Renal pelvis (tissue), 12 donors: ENCODE measurements at places on chromosomes 3 and 15.

GRCh38 chr15:57393061-57393460 is 16.8 kb downstream of the CGNL1 start:
- no peak for DNase-seq

DNA sequence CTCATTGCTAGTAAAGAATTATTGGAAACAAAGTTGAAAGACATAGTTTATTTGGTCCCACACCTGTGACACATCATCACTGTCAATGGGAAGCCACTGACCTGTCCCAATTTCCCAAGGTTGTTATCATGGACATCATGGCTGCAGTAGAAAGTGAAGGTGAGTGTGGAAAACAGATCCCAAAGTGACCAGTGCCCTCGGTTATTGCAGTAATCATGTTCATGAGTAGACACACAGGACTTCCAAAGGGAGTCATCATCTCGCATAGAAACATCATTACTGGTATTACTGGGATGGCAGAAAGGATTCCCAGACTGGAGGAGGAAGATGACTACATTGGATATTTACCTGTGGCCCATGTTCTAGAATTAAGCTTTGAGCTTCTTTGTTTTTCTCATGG is 14.7 kb downstream of the TF start:
- DNase-seq = no peak

DNA sequence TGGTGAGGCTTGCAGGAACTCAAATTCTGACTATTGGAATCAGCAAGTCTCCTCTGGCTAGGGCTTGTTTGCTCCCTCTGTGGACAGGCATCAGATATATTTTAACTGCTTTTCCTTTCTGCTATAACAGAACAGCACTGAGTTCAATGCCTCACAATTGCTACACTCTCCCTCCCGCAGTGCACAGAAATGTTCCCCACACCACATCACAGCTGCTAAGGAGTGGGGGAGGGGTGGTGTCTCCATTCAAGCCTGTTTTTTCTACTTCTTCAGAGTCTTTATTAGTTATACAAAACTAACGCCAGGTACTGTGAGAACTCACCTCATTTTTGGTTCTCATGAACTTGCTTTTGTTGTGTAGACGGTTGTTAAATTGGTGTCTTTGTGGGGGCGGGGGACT is 68.5 kb downstream of the BCHE start:
- no peak for DNase-seq

GRCh38 chr15:36053746-36054145 is 507.8 kb upstream of the DPH6 start:
- DNase-seq = no peak

- DNase-seq = no peak
These were observed 170.3 kb downstream of the NUP210 start for GRCh38 chr3:13249664-13250390.

- no peak for DNase-seq
These were observed 14.9 kb downstream of the ARL8B start for GRCh38 chr3:5136919-5137429.

GRCh38 chr3:45034612-45035252 is 8.6 kb downstream of the CLEC3B start:
- DNase-seq = no peak

GRCh38 chr3:123431658-123432324 is 17.1 kb downstream of the ADCY5 start:
- no peak for DNase-seq

GRCh38 chr3:184177331-184177731 is 2.7 kb downstream of the AP2M1 start:
- DNase-seq = no peak

DNA sequence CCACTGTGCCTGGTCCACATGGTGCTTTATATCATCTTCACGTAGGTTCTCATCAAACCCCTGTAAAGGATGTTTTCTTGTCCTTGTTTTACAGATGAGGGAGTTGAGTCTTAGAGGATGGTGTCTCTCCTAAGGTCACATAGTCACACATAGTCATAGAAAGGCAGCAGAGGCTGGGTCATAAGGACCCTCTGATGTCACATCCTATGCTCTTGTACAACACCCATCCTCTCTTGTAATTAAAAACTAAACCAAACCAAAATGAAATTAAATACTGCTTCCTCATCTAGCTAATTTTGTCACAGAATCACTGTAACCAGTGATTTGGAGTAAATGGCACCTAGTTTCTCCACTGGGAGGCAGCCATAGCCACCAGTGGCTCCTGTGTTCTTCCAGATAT is 21.8 kb upstream of the ATP1B3 start:
- DNase-seq = no peak

DNA sequence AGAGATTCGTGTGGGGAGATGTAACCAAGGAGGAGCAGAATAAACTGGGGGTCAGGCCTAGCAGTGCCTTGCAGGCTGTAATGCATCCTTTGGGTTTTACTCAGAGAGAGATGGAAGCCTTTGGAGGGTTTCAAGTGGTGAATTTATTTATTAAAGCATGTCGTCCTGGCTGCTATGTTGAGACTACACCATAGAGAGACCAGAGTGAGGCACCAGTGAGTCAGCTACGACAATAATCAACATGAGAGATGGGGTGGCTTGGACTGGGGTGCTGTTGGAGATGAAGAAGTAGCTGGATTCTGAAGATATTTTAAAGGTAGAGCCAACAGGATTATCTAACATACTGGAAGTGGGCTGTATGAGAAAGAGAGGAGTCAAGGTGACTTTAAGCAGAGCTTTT is 335.3 kb upstream of the ARHGEF26 start:
- DNase-seq = no peak

DNA sequence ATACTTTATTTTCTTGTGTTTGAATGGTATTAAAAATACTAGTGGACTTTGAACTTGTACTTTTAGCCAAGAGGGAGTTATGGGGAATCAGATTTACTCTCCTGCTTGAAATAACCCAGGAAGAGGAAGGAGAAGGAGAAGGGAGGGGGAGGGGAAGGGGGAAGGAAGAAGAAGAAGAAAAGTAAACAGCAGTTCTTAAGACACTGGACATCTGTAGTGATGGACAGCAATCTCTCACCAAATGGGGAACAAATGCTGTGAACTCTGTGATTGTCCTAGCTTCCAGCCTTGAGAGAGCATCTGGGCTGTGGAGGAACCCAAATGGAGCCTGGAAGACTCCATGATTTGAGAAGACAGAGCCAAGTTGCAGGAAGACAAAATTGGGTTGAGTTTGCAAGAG is 52.0 kb downstream of the VPS8 start:
- DNase-seq = no peak

DNA sequence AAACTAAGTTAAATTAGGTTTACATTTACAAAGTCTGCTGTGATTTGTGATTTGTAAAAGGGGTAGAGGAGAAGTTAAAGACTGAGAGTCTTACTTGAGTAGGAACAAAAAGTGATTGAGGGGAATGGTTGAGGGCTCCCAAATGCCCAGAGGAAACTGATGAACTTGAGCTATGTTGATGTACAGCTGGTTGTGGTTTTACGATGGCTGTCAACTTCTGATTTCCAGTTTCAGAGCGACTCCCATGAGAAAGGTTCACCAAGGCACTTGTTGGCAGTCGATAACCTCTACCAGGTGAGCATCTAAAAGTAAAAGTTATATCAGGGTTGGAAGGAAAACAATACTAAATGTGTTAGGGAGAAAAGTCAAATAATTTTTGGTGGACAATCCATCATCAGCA is 91.0 kb downstream of the XRN1 start:
- no peak for DNase-seq

DNA sequence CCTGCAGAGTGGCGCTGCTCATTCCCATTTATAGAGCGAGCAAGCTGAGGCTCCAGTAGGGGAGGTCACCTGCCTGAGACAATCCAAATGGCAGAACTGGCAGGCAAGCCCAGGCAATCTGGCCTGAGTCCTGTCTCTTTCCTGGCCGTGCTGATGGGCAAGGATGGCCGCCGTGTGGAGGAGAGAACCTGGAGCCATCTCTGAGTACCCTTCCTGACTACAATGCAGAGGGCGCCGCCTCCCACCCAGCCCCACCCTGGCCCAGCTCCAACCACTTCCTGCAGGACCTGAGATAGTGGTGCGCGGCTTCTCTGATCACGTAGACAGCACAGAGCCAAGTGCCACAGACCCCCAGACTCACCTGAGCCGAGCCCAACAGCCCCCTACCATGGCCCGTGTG is 7.0 kb downstream of the TLR9 start:
- DNase-seq = no peak

DNA sequence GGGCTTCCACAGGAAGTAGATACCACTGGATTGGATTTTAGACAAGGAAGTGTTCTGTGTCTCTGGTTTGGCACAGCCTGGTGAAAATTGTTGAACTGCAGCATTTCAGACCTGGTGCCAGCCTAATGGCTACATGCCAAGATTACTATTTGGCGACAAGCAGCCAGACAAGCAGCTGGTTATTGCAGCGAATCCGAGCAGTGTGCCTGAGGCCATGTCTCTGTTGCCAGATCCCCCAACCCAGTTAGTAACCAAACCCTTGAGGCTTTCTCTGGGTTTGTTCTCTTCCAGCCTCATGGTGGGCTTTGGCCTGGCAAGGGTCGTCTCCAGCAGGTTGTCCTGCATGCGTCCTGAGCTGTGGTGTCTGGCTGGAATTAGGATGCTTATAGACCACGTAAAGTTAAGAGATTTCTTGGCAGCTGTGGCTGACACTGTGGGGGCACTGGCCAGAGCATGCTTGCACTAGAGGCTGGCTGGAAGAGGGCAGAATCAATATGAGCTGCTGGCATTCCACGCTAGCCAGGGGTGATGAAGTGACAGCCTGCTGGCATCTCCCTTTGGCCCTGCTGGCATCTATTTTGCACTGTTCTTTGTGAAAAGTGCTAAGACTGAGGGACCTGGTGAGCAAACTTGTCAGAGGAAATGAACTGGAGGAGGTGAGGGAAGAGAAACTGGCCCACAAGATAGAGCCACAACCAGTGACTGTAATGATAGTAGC is 172.6 kb downstream of the RBMS3 start:
- DNase-seq = no peak

DNA sequence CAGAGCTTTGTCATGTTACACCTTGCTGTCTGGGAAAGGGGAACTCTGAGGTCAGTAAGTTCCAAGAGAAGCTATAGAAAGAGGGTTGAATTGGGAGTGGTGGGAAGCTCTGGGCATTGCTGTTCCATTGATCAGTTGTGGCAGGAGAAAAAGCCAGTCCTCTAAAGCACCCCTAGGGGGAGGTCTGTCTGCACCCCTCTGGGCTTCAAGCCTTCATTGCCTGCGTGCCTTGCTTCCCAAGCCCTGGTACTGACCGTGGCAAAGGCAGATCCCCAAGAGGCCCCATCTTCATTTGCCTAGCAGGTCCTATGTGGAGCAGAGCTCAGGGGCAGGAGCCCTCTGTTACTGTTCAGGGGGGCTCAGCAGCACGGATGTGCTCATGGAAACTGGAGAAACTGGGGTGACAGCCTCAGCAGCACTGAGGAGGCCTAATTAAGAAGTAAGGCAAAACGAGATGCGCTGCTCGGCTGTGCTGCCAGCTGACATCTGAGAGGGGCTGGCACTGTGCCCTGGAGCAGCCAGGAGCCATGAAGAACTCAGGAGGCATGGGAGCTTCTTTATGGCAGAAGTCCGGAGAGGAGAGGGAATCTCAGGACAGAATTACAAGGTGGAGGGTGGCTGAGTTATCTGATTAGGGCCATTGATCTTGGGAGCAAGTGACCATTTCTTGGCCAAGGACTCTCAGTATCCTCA is 270.9 kb downstream of the RPLP1 start:
- no peak for DNase-seq

GRCh38 chr3:49715611-49716121 is 3.8 kb downstream of the AMIGO3 start:
- DNase-seq = no peak

GRCh38 chr3:131109156-131109555 is 82.5 kb downstream of the NEK11 start:
- DNase-seq = no peak

DNA sequence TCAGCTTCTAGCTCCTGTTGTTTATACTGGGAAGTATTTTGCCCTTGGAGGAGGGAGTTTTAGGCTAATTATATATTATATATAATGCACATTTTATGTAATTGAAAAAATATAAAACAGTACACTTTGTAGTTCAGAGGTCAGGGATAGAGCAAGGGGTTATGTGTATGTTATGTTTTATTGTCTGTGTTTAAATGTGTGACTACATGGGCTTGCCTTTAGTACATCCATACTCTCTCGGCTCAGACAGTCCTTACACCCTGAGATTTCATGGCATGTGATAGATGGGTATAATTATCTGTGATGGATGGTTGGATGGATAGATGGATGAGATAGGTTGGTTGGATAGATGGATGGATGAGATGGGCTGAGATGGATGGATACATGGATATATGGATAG is 17.4 kb upstream of the ST3GAL6 start:
- DNase-seq = no peak

GRCh38 chr3:55955891-55956477 is 468.9 kb upstream of the WNT5A start:
- DNase-seq = no peak

DNA sequence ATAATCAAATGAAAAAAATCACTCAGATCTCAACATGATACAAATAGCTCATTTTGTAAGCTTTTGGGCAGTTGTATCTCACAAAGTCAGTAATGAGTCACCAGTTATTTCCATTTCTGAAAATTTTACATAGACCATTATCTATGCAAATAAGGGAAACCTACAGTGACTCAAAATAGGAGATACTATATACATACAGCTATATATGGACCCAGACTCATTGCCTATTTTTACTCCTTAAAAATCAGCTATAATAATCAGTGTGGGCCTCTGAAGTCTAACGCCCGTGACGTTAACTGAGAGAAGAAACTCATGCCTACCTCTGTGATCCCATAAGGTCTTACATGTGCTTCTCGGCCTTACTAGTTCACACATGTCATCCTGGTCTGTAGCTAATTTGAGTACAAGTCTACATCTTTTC is 31.6 kb downstream of the LRIG1 start:
- no peak for DNase-seq

- no peak for DNase-seq
These were observed 13.6 kb downstream of the RNF13 start for GRCh38 chr3:149826636-149827035.

DNA sequence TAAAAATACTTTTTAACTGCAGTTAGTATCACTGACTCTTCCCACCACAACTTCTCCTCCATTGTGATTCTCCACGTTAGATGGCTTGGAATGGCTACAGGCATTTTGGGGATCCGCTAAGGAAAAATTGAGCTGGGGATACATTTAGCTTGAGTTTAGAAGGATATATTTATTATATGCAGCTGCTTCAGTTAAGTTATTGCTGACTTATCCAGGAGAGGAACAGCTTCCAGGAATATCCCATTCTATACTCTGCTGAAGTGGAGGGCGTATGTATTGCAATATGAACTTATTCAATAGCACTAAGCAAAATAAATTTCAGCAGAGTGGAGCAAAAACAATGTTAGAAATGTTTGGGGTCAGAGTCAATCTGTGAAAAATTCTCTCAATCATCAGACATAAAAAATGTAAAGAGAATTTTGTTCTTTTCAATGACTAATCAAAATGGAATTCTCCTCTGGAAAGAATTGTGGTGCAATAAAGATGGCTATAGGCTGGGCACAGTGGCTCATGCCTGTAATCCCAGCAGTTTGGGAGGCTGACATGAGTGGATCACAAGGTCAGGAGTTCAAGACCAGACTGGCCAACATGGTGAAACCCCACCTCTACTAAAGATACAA is 84.7 kb downstream of the NCEH1 start:
- DNase-seq = no peak

GRCh38 chr3:82202269-82202668 is 440.8 kb upstream of the GBE1 start:
- DNase-seq = no peak
